Fibroblast of lung (primary cell): ENCODE measurements at places on chromosomes 11 and 22.
A peak's percentile ranks its signal among the peaks of the same experiment; 100 is the strongest.

GRCh38 chr11:121041072-121041471 is 17.2 kb downstream of the TBCEL start:
- no peak for DNase-seq

- DNase-seq, result no peak
Measured at GRCh38 chr11:134164490-134165370, 59.0 kb downstream of the NCAPD3 start.

GRCh38 chr11:116835042-116835772 is 2.2 kb downstream of the APOA1 start:
- no peak for DNase-seq

GRCh38 chr22:22692707-22693530 is 48.5 kb downstream of the GGTLC2 start:
- peak; percentile 25 for DNase-seq

DNA sequence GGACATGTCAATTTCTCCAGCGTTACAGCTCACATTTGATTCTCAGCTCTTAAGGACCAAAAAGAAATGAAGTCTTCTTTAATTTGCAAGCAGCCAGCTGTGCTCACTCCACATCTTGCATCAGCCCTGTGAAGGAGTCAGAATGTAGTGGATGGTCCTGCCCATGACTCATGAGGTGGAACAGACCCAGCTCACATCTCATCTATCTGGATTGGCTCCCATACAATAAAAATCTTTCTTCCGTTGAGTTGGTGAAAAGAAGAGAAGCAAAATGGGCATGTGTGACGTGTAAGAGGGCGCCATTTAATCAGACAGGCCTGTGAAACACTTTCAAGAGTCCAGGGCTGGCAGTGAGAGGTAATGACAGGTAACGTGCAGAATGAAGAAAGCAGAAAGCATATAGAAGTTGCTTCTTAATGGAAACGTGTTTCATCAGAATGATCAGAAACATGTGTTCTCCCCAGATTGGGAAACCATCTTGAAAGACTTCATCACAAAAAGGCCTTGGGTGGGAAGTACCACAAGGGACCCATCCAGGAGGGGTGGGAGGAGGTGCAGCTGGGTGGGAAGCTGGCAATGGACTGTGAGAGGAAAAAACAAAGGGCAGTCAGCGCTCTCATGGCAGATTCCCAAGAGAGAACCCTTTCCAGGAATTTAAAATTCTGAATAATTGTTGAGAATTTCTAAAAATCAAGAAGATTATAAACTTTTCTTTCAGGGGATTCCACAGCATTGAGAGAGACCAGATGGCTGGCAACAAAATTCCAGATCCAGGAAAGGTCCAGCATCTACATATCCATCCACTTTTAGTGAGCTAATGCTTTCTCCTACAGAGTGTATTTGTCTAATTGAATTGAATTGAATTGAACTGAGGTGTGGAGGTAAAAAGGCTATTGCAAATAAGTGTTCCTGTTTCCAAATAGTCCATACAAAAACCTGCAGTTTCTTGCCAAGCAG is 57.0 kb downstream of the ETS1 start:
- DNase-seq, result peak; percentile 95

DNA sequence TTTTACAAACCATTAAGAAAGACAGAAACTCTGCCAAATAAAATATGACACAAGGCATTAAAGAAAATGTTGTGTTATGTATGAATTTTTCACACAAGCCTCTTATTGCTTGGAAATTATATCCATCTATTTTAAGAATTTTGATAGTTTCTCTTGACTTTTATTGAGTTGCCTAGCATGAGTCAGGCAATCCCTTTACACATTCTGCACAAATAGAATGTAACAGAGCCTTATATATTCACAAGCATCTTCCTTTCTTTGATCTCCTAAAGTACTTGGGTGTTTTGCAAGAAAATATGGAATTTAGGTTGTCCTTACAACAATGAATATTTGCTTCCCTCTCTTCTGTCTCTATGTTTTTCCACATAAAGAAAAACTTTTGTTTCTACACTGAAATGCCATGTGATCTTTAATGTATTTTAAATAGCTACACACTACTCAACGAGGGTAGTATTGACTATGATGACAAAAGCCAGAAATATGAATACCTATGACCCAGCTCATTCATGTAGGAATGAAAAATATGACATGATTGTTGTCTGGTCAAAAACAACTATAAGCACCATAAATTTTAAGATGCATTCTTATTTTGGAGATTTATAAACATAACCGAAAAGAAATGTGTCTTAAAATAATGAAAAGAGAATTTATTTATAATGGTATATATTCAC is 398.8 kb downstream of the GUCY1A2 start:
- DNase-seq, result no peak

- no peak for DNase-seq
Measured at GRCh38 chr11:10492084-10492483, 37.0 kb downstream of the AMPD3 start.

- peak; percentile 75 for DNase-seq
Measured at GRCh38 chr11:90220391-90220790, 2.5 kb downstream of the CHORDC1 start.
